ENCODE measurements at places on chromosomes 4 and X. TPM values are rescaled to one million over a fixed set of nuclear protein-coding genes. Genes with fewer than 3 reads are reported as not detected.

Gene F8A2
- total RNA-seq, result not detected

Gene RBM47
- 86.6 TPM for total RNA-seq

Gene TGIF2LX
- total RNA-seq, result not detected

Gene DCAF4L1
- 0.68 TPM for total RNA-seq

DNA sequence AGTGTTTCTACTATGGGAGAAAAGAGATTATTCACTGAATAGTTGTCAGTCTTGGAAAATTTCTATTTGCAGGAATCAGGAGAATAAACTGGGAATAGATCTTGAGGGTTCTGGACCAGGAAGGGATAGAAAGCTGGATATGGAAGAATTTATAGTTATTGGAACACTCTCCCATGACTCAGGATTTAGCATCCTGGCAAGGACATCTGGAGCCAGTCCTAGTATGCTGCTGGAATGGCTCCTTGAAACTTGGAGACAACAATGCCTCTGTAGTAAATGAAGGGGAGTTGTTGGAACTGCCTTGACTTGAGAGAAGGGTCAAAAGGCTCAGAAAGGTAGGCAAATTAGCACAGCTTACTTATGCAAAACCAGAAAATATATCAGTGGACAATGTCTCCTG lies 23.5 kb upstream of the THOC2 start:
- H3K27ac ChIP-seq, result no peak overlapping the region
- H3K36me3 ChIP-seq, result no peaks in the 10 kb centered on the region
- H3K27me3 ChIP-seq, result no peaks in the 10 kb centered on the region
- H3K4me1 ChIP-seq, result no peaks in the 10 kb centered on the region
- no peak for DNase-seq

DNA sequence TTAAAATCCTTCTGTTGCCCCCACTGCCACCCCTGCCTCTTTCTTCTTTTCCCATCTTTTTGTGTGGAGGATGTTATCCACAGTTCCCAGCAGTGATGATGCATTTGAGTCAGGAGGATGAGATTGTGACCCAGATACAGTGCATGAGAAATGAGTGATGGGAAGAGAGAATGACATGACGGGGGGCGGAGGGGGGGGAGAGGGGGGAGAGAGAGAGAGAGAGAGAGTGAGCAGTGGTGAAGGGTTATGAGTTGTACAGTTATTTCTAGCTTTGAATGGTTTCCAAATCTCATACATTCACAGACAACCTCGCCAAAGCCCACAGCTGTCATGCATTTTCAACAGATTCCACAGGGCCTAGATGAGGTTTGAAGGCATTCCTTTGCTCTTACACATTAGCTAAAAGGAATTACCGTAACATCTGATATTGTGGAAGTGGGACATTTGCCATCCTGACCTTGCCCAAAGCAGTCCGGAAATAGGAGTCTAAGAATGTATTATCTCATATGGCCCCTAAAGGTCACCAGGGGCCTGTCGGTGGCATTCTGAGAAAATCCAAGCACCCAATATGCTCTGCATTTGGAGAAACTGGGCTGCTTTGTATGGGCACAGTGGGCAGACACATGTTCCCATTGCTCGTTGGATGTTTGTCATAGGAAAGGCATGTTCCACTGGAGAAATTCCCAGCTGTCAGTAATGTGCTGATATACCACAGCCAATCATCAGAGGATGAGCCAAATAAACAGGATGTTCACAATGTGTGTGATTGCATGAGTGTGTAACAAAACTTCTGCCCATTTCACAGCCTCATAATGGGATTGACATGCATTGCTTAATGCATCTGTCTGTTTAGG lies 435.8 kb downstream of the SPRY1 start:
- H3K36me3 ChIP-seq, result no peaks in the 10 kb centered on the region
- DNase-seq, result no peak

DNA sequence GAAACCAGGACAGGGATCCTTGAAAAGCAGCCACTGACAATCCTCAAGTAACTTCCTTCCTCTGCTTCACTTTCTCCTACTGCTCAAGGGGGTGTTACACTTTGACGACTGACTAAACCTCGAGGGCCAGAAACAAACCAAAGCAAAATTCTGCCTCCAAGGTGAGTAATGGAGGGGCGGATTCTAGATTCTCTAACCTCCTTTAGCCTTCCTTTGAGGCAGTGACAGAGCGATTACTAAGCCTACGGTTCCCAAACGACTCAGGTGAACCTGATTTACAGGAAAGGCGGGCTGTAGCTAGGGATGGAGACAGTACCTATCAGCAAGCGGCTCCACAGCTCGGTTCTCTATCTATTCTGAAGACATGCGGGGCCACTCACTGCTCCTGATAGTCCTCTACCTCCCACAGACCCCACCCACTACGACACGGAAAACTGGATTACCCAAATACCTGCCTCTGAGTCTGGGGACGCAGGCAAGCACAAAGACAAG lies 487 bp downstream of the TBCK start:
- peaks cover 11% of the 10 kb centered on the region for H3K4me1 ChIP-seq
- H3K27me3 ChIP-seq, result no peaks in the 10 kb centered on the region
- H3K36me3 ChIP-seq, result no peaks in the 10 kb centered on the region
- DNase-seq, result peak; percentile 44
- H3K27ac ChIP-seq, result no peak overlapping the region
- no peak overlapping the region for H3K4me3 ChIP-seq

GRCh38 chr4:128663325-128663724 lies 146.2 kb upstream of the JADE1 start:
- H3K27me3 ChIP-seq, result no peaks in the 10 kb centered on the region
- H3K4me1 ChIP-seq, result peaks cover 21% of the 10 kb centered on the region
- no peak overlapping the region for H3K27ac ChIP-seq
- no peak overlapping the region for H3K4me3 ChIP-seq
- H3K36me3 ChIP-seq, result no peaks in the 10 kb centered on the region

DNA sequence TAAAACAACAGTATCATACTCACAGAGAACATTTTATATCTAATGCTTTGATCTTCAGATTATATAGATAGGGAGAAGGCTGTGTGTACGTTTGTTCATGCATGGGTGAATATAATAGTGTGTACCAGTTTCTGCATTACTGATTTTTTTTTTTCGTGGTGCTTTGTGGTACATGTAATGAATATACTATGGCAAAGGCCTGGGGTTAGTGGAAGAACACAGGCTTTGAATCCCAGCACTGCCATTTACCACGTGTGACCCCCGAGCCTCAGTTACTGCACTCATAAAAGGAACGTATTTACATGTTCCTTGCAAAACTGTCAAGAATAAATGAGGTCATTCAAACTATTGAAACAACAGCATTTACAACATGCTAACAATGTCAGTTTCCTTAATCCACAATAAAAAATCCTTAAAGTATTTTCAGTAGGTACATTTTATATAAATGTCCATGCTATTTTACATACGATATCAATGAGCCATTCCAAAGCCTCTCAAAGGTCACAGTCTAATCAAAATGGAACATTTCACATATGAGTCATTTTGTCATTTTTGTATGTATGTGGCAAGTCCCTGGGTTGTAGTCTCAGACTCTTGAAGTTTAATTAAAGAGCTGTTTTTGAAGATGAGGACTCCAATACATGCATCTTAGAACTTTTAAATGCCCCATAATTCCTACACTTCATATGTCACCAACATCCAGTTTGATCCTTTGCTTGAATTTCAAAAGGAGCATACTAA lies 242.8 kb downstream of the PPP3CA start:
- H3K27me3 ChIP-seq, result no peaks in the 10 kb centered on the region
- peaks cover 9% of the 10 kb centered on the region for H3K4me1 ChIP-seq
- no peak overlapping the region for H3K27ac ChIP-seq
- no peak for DNase-seq
- H3K36me3 ChIP-seq, result no peaks in the 10 kb centered on the region
- H3K4me3 ChIP-seq, result no peak overlapping the region

- H3K36me3 ChIP-seq, result no peaks in the 10 kb centered on the region
- no peak overlapping the region for H3K4me3 ChIP-seq
- peaks cover 20% of the 10 kb centered on the region for H3K4me1 ChIP-seq
- H3K27me3 ChIP-seq, result no peaks in the 10 kb centered on the region
These were observed 69.1 kb downstream of the TET2 start for GRCh38 chr4:105215609-105216313.

DNA sequence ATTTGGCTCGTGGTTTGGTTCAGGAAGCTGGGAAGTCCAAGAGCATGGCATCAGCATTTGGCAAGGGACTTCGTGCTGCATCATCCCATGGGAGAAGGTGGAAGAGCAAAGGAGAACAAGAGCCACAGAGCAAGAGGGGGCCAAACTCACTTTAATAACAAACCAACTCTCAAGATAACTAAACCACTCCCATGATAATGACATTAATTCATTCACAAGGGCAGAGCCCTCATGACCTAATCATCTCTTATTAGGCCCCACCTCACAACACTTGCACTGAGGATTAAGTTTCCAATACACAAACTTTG lies 113.4 kb upstream of the ATXN3L start:
- H3K36me3 ChIP-seq, result no peaks in the 10 kb centered on the region
- H3K4me1 ChIP-seq, result peaks cover 14% of the 10 kb centered on the region
- no peak for DNase-seq
- no peak overlapping the region for H3K4me3 ChIP-seq
- H3K27me3 ChIP-seq, result no peaks in the 10 kb centered on the region

DNA sequence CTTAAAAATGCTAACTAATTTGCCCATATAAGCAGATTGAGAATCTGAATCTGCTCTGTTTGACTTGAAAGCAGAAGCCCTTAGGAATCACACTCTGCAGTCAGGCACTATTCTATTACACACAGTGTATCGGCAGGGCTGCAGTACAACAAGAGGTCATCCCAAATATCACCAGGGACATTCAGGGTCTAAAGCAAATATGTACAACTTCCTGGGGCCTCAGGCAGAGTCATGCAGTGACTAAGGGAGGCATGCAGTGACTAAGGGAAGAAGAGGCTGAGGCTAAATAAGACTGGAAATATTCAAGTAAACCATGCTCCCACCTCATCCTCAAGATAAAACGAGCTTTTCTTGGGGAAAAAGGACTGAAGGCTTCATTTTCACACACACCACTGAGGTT lies 20.9 kb downstream of the MAPK10 start:
- no peaks in the 10 kb centered on the region for H3K36me3 ChIP-seq
- no peak overlapping the region for H3K4me3 ChIP-seq
- peak; percentile 2 for DNase-seq
- no peaks in the 10 kb centered on the region for H3K27me3 ChIP-seq
- no peaks in the 10 kb centered on the region for H3K4me1 ChIP-seq

GRCh38 chrX:97931586-97931985 lies 1047.9 kb downstream of the RPA4 start:
- no peaks in the 10 kb centered on the region for H3K4me1 ChIP-seq
- H3K36me3 ChIP-seq, result no peaks in the 10 kb centered on the region
- DNase-seq, result no peak
- H3K27me3 ChIP-seq, result no peaks in the 10 kb centered on the region

DNA sequence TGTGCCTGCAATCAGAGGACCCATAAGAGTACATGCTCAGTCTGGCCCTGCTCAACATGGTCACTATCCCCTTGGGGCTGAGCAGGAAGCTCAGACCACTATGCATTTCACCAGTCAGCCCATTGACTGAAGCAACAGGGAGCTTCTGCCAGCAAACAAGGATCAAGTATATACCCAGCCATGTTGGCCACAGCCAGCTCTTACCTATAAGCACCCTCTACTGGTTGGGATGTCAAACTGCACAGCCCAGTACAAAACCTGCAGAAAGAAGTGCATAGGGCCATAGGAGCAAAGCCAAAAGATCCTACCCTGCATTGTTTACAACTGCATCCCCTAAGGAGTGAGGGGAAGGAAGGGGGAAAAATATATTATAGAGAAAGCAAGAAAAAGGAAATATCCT lies 214.4 kb upstream of the CPEB2 start:
- H3K4me1 ChIP-seq, result no peaks in the 10 kb centered on the region
- DNase-seq, result peak; percentile 4
- no peak overlapping the region for H3K4me3 ChIP-seq
- no peaks in the 10 kb centered on the region for H3K36me3 ChIP-seq
- H3K27ac ChIP-seq, result no peak overlapping the region

DNA sequence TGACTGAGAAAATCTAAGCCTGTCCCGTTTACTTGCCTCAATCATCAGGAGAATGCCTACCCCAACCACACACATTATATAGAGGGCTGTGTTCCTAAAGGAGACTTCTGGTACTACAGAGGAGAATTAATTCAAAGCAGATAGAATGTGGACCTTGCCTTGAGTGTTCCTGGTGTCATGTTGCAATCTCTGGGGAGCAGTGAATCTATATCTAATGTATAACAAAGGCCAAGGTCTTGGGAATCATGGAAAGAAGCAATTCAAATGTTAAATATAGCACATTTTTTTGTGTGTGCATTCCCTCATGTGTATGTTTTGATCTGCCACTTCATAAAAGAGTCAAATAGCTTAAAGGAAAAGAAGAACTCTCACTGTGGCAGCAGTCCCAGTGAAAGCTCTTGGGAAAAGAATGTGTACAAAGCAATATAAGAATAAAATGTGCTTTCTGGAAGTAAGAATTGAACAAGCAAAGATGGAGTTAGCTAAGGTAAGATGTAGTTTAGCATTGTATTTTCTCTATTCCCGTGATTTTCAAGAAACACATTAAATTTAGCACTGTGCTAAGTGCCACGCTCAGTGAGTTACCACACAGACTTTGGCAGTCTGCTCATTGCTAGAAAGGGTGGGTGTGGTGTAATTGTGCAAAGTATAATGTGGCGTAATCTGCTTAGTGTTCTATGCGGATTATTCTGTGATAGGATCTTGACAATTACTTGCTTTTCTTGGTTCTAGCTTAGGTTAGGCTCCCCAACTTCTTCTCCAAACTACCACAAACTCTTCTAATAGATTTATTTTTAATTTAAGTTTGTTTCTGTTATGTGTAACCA lies 13.7 kb downstream of the ADH6 start:
- no peaks in the 10 kb centered on the region for H3K36me3 ChIP-seq
- DNase-seq, result no peak
- H3K4me1 ChIP-seq, result peaks cover 21% of the 10 kb centered on the region
- no peaks in the 10 kb centered on the region for H3K27me3 ChIP-seq
- H3K27ac ChIP-seq, result no peak overlapping the region

DNA sequence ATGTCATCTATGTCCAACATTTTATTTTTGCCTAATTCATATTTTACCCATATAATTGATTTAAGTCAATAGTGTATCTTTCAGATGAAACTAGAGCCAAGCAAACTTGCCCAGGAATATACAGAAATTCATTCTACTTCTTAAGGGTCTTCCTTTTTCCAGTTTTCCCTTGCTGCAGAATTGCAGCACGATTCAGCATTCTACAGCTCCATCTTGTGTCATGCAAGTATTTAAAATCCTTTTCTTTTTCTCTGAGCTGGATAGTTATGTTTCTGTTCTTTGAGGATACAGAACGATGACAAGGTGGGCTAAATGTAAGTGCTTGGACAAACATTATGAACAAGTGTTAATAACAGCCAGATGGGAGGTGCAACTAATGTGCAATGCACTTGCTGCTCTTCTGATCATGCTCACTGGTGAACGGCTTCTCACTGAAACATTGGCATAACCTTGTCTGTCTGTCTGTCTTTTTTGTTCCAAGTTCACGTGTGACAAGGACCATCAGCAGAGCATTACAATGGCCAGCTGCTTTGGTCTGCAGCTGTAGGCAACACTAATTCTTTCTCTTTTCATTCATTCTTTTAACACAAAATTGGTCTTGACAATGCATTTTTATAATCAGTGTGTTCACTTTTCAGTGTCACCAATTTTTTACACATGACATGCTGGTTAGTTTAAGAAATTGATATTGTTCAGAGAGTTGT lies 1821.7 kb downstream of the ARAP2 start:
- H3K4me1 ChIP-seq, result no peaks in the 10 kb centered on the region
- no peaks in the 10 kb centered on the region for H3K36me3 ChIP-seq
- no peak for DNase-seq
- no peak overlapping the region for H3K4me3 ChIP-seq
- no peaks in the 10 kb centered on the region for H3K27me3 ChIP-seq
- H3K27ac ChIP-seq, result no peak overlapping the region
